Activated CD8-positive, alpha-beta memory T cell treated with anti-CD3 and anti-CD28 coated beads for 24 hours (primary cell): ENCODE measurements at places on chromosomes 7 and 10.

DNA sequence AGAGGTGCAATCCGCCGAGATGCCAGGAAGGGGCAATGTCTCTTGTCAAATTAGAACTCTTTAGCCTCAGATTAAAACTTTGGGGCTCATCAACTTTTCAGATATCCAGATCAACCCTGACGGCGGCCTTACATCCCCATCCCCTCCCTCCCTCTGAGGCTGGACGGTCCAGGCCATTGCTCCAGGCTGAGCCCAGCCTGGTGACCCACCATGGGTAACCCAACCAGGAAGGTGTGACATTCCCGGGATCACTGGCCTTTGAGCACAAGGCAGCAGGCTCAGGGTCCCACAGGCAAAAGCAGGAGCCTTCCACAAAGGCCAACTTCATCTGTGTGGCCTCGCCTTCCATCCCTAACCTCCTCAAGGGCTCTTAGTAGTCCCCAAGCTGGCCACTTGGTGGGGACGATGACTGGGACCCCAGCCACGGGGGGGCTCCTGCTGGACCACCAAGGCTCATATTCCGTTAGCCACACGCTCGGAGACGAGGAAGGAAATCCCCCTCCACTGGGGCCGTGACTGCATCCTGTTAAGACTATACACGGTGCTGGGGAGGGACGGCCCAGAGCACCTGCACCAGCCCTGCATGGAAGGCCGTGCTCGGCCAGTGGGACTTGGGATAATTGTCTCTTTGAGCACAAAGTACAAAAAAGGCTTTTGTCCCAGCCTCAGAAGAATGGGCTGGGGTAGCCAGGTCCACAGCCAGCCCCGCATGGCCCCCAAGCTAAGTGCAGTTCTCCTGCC, 62.8 kb downstream of the ZRANB1 start:
- no peak for DNase-seq

- DNase-seq: no peak
Observed at GRCh38 chr7:101605611-101606497, 23.2 kb downstream of the MYL10 start.

DNA sequence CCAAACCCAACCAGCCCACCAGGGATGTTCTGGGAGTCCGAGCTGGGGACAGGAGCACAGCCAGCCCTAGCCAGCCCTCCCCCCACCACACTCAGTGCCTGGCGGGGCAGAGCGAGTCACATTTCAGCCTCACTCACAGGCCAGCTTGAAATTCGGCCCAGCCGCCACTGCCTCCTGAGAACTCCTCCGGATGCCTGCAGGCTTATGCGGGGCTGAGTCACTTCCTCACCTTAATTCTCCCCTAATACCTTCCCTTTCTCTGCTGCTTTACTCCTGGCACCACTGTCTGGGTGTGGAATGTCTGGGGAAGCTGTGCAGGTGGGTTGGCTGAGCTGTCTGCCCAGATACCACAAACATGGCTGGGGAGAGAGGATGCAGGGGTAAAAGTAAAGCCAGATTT, 22.6 kb upstream of the DLG5 start:
- no peak for DNase-seq

DNA sequence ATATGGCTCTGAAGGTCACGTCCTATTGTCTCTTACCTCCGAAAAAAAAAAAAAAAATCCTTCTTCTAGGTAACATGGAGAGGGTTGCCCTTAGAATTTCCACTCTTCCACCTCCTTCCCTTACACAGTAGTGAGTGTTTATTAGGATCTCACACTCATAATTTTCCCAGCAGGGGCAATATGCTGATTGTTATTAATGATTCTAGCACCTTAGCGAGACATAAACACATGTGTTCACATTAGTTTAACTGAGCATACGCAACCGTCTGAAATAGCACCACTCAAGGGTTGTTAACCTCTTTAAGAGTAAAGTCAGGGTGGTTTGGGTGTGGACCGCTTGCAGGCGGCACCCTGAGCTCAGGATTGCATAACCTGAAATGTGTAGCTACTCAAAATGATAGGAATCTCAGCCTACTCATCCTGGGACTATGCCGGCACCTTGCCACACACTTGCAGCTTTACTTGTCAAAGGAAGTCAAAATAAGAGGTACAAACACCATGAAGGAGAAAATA, 52.2 kb downstream of the CPEB3 start:
- DNase-seq: no peak

DNA sequence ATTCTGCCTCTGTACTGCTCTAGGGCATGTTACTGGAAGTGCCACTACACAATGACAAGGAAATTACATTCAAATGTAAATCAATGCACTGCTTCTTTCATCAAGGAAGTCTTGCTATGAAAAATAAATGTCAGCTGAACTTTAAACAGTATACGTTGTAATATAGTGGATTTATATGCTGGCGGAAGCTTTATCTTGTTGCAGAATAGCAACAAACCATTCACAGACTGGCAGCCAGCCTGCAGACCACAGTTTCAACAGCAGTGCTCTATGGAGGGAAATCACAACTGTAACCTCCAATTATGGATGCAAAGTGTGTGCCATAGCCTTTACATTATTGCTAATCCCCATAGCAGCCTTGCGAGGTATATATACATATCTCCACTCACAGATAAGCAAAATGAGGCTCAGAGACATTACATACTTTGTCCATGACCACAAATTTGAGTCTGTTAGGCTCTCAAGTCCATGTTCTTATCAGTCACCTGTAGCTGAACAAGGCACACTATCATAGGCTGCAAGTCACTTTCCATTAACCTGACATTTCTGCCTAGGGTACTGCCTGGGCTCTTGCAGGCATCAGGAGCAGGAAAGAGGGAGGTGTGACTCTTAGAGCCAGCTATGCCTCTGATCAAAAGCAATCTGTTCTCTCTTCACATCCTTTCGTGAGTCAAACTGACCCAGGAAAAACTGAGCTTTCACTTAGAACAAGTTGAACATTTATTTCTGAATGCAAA, 22.6 kb downstream of the COL28A1 start:
- no peak for DNase-seq

GRCh38 chr10:117364110-117364960, 10.9 kb downstream of the PDZD8 start:
- no peak for DNase-seq

DNA sequence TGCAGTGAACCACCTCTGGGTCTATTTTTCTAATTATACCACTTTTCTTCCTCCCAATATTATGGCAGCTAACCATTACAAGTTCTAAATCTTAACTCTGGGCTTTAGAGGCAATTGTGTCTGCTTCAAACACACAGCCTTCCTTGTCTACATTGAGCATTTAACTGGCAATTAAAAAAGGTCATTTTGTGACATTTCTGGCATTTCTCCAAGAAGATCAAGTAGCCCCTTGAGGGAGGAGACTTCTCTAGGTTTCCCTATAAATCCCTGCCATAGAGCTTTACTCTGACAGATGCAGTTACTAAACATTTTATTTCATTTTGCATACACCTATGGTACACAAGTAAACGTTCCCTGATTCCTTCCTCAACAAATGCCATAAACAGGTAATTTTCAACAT, 33.4 kb upstream of the FAM133B start:
- no peak for DNase-seq

DNA sequence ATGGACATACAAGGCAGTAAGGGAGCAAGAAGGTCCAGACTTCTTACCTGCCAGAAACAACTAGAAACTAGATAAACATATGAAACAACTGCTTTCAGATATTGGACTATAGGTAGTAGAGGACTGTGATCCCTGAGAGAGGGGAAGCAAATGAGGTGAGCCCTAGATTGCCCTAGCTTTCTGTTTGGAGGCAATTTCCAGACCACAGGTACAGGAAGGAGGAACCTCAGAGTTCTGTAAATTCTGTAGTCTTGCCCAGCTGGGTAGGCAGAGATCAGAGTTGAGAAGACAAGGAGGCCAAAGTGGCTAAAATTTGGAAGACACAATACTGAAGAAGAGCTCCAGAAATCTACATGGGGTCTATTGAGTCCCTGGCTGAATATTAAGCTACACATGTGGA, 21.0 kb downstream of the CDK6 start:
- DNase-seq: no peak

- no peak for DNase-seq
Observed at GRCh38 chr7:114957444-114957843, 35.5 kb downstream of the MDFIC start.

DNA sequence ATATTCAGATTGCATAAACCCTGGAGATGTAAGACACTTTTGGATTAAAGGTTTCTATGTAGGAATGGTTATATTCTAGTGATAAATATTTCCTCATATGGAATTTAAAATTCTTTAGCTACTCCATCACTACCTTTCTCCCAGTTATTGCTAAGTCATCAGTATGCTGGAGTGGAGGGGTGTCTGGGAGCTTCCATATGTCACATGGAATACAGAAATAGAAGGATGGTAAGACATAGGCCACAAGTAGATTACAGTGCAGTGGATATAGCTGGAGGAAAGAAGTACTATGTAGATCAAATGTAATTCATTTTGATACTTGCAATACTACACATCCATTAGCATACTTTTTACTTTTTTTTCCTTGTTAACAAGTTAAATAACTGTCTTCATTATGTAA, 428.4 kb downstream of the ARL4A start:
- DNase-seq: no peak

DNA sequence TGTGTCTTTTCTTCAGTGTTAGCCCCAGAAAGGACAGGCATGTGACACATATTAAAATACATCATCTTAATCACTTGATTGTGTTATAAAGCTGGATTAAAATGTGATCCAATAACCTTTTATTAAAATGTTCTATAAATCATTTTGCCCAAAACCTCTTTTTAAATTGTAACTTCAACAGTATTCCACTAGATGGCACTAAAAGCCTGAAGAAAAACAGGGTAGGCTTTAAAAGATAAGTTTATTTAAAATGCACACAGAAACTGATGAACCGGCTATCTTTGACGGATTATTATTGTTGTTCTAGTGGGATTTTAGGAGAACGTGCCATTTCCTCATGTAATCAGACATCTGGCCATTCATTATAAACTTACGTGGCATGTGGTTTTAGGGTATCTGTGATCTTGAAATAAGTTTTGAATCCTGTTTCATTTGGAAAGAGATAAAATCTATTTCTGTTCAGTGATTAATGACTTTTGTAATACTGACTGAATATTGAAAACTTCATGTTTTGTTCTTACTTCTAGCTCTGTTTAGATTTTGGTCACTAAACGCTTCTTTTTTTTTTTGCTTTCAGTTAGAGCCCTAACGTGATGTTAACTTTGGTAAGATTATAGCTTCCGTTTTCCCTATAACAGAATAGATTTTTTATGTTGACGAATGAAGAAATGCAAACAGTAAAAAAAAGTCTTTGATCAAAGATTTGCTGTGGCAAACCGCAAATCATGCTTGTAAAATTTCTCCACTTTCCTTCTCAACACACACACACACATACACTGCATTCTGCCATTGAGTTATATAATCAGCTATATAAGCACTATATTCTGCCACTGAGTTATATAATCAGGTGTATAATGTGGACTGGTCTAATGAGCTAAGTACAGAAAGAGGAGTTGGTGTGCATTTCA, 13.6 kb downstream of the VPS50 start:
- no peak for DNase-seq

DNA sequence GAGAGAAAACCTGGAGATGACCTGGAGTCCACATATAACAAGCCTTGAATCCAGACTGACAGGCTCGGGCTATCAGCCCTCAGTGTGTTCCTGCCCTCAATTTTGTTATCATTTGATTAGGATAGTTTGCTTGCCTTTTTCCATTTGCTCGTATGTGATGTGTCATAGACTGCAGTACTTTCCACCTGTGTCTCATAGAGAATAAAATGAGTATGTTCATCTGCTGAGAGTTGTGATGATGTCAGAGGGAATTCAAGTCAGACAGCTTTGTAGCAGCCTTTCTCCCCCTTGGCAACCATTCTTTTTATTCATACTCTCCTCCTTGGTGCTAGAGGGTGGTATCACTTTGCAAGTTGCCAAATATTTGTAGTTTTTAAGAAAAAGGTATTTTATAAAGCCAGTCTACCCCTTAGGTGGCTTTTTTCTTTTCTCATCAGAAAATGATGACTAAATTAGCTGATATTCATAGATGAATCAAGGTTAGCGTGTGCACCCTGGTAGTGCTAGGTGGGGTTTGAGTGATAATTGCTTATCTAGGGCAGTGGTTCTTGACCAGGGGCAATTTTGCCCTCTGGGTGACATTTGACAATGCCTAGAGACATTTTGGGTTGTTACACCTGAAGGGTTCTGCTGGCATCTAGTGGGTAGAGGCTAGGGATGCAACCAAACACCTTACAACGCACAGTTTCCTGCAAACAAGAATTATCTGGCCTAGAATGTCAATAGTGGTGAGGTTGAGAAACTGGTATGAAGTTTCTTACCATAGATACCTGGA, 5.4 kb downstream of the SGPL1 start:
- DNase-seq: no peak

DNA sequence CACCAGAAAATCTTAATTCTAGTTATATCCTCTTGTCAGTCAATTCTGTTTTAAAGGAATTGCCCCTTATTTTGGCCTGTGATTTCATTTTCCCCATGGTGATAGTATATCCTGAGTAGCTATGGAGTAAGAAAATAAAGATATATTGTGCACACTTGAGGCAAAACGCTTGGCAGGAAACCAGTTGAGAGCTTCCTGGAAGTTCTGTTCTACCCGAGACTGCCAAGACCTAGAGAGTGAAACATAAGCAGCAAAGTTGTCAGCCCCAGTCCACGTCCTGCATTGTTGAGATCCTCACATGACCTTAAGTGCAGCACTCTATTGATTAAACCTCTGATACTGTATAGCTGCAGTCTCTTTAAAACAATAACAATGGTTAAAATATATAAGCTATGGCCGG, 235.2 kb downstream of the CDC14C start:
- no peak for DNase-seq

GRCh38 chr10:22560913-22561239, 153.5 kb downstream of the PIP4K2A start:
- DNase-seq: no peak

GRCh38 chr7:133051066-133051465, 30.8 kb downstream of the CHCHD3 start:
- no peak for DNase-seq
